ENCODE measurements at places on chromosomes 5 and 9.

GRCh38 chr5:87403409-87403808 is 9.3 kb downstream of the CCNH start:
- no peak for DNase-seq

- no peak for DNase-seq
Observed at GRCh38 chr5:150801117-150801927, 22.8 kb downstream of the SMIM3 start.

- no peak for DNase-seq
Observed at GRCh38 chr9:23621188-23621587, 204.9 kb downstream of the ELAVL2 start.

DNA sequence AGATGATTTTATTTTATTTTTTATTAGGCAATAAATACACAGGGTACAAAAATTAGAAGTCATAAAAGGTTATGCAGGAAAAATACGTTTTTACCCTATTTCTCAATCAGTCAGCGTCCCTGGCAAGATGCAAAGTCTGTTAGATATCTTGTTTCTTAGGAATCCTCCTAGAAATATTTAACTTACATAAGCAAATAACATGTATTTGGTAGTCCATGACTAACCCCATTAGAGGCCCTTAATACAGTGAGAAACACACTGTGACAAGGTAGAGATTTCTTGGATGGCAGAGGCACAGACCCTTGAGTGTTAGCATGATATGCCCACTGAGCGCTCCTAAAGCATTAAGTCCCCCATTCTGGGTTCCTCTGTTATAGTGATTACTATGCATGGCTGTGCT is 121.2 kb upstream of the ADAMTSL1 start:
- DNase-seq = no peak

- no peak for DNase-seq
Observed at GRCh38 chr5:127856292-127856691, 153.1 kb downstream of the CCDC192 start.

DNA sequence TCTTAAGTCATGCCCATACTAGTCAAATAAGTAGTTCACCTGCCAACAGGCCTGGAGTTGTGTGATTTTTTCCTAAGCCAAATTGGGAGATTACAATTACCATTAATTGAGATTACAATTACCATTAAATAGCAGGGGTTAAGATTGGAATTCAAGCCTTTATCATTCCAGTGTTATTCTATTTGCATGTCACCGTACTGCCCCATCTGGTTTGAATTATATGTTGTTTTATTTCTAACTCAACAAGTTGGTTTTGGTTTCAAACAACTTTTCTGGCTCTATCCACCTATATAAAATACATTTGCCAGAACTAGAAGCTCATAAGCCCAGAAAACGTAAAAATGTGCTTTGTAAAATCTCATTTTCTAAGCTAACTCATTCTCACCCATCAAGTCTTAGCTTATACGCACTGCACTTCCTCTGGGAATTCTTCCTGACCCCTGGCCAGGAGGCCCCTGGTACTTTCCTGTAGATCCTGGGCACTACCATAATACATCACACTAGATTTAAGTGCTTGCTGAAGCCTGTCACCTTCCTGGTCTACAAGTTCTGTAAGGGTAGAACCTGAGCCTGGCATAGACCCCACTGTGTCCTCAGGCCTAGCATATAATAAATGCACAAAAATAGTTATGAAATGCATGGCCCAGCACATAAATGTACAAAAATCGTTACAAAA is 242.0 kb upstream of the TRPM3 start:
- DNase-seq = no peak

- DNase-seq = no peak
Observed at GRCh38 chr5:167158588-167158987, 1132.9 kb upstream of the WWC1 start.

DNA sequence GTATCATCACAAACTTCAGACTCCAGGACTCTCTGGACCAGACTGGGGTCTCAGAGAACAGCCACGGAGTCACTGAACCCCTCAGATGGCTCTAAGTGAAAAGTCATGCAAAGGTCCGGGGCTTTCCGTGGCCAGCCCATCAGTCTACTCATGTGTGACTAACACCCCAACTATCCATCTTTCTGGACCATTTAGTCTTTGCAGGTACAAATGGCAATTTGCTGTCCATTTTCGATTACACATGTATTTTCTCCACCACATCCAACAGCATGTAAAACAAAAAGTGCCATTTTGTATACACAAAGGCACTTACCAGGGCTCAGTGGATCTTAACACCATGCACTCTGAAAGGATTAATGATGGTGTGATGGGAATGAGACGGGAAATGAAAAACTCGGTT is 387.7 kb downstream of the BNC2 start:
- DNase-seq = no peak

GRCh38 chr5:178460598-178460997 is 129.6 kb downstream of the COL23A1 start:
- DNase-seq = no peak

- no peak for DNase-seq
Observed at GRCh38 chr5:157072508-157072907, 13.6 kb upstream of the HAVCR1 start.

DNA sequence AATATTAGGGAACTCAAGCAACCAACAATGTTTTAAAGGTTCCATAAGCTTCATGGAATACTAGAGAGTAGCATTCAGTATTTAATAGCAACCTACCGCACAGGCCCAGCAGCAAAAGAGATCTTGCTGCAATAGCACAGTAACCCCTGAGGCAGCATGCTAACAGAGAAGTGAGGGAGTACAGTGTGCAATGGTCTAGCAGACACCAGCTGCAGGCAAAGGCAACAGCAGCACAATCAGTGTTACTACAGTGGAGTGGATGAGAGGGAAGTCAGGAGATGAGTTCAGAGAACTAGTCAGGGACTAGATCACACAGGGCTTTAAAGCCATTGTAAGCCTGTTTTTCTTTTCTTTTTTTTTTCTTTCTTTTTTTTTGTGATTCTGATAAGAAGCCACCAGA is 2.8 kb downstream of the TICAM2 start:
- DNase-seq = no peak

GRCh38 chr5:110201791-110202190 is 512.1 kb downstream of the MAN2A1 start:
- no peak for DNase-seq

- DNase-seq = no peak
Observed at GRCh38 chr9:124222109-124222508, 35.6 kb upstream of the NEK6 start.

- no peak for DNase-seq
Observed at GRCh38 chr5:178902849-178903248, 7.1 kb downstream of the ZFP2 start.

- no peak for DNase-seq
Observed at GRCh38 chr9:124191691-124192395, 65.9 kb upstream of the NEK6 start.

Data from activated CD8-positive, alpha-beta memory T cell treated with anti-CD3 and anti-CD28 coated beads for 48 hours (primary cell).